Activated CD8-positive, alpha-beta memory T cell treated with anti-CD3 and anti-CD28 coated beads, Interleukin-2, amount 50 U/mL, for 4 hours (primary cell): ENCODE measurements at places on chromosomes 3 and 15.

GRCh38 chr3:124178531-124178930 lies 186.6 kb upstream of the ROPN1 start:
- no peak for DNase-seq

DNA sequence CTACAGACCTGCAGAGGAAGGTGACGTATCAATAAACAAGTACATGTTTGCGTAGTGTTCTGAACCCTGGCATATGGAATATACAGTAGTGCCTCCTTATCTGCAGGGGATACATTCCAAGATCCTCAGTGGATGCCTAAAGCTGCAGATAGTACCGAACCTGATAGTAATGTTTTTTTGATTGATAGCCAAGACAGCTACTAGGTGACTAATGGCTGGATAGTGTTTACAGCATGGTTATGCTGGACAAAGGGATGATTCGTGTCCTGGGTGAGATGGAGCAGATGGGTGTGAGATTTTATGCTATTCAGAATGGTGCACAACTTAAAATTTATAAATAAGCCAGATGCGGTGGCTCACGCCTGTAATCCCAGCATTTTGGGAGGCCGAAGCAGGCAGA lies 55.8 kb upstream of the IGF2BP2 start:
- no peak for DNase-seq

DNA sequence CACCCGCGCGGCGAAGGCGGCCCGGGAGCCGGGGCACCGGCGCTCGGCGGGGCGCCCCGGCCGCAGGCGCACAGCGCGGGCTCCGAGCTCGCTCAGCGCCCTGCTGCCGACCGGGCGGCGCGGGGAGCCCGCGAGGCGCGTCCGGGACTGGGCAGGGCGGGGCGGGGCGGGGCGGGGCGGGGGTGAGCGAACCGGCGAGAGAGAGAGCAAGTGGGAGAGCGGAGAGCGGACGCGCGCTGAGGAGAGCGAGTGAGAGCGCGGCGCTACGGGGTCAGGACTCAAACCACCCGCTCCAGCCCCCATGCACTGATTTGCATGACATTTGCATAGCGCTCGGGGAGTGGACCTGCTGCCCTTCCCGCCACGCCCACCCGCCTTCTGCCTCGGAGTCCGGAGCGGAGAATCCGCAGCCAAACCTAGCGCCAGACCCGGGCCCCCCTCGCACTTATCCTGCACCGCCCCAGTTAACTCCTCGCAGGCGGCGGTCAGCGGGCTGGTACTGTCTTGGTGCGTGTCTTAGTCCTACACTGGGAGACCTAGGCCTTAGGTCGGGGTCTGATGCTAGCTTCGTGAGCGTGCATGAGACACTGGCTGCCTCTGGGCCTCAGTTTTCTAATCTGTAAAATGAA lies at the start of gene MYLK:
MYLK (minus strand) TSS at position 130 of the 629 bp plus-strand sequence. CDS start 90,491 bp downstream, outside the sequence.
- DNase-seq = no peak

DNA sequence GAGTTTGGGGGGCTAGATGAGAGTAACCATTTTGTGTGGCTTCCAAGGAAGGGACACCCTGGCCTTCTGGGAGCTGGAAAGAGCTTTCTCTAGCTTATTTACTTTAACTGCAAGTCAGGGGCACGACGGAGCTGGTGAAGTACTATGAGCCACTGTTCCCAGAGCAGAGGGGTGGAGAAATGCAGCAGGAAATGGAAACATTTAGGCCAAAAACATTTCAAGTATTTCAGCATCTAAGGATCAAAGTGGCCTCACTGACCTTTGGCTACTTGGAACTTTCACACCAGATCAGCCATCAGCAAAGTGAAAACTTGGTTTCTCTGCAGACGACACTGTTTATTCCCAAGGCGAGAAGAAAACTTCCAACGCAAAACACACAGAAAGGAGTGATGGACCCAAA lies 7.9 kb downstream of the DGKG start:
- no peak for DNase-seq

DNA sequence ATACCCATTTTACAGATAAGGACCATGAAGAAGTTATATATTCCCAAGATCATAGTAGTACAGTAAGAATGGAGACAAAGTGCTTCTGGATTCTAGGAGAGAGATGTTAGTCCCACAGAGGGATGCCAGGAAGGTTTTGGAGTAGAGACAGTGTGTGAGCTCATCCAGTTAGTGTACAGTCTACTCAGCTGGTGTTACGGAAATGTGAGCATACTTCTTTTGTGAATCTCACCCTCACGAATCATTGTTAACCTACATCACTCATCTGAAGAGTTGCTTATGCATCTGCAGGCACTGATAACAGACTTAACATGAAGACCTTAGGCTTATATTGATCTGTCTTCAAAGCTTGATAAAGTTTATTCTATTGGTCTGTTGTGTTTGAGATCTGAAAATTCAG lies 106.6 kb upstream of the PTPRG start:
- DNase-seq = no peak
